Activated T-cell treated with anti-CD3 and anti-CD28 coated beads for 1 hour (primary cell): ENCODE measurements at places on chromosomes 11 and 22.

- no peak for DNase-seq
These were observed 71.5 kb upstream of the USP47 start for GRCh38 chr11:11770296-11770695.

- DNase-seq, result no peak
These were observed 41.2 kb downstream of the RRAS2 start for GRCh38 chr11:14317659-14318325.

DNA sequence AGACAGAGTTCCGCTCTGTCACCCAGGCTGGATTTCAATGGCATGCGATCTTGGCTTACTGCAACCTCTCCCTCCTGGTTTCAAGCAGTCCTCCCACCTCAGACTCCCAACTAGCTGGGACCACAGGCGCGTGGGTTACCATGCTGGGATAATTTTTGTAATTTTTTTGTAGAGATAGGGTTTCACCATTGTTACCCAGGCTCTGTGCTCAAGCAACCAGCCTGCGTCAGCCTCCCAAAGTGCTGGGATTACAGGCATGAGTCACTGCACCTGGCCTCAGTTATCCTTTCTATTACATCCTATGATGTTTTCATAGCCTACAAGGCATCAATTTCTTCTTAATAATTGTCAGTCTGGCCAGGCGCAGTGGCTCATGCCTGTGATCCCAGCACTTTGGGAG lies 36.5 kb downstream of the LRRC74B start:
- no peak for DNase-seq

DNA sequence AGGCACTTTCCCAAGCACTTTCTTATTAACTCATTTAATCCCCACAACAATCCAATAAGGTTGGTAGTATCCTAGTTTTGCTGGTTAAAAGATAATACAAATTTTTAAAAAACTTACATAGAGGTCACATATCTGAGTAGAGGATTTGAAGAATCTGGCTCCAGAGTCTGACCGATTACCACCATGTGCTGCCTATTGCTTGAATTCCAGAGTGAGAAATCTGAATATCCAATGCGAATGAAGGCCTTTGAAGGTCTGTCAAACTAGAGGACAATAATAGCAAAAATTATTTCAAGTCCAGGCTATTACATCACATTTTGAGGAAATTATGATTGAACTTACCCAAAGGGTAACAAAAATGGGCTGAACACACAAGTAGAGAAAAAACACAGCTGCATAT lies 77.8 kb upstream of the BIRC3 start:
- no peak for DNase-seq

DNA sequence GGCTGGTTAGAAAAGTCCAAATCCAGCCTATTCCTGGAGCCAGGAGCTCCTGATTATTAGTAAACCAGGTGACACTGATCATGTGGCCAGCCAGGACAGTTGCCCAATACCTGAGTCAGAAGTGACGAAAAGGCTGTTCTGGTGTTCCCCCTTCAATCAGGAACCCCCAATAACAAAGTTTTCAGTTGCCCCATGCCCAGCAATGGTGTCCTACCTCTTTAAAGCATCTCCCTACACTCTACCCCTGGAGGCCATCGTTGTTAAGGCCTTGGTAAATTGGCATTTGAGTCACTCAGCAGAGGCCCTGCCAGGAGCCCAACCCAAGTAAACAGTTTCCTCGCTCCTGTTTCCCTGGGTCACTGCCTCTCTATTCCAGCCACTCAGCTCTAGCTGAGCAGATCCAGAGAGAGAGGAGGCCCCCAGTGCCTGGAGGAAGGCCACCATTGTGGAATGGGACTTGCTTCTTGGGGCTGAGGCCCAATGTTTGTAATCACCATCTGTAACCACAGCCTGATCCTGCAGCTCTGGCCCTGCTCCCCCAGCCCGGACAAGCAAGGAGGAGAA lies 25.0 kb downstream of the ARHGAP1 start:
- DNase-seq, result no peak

DNA sequence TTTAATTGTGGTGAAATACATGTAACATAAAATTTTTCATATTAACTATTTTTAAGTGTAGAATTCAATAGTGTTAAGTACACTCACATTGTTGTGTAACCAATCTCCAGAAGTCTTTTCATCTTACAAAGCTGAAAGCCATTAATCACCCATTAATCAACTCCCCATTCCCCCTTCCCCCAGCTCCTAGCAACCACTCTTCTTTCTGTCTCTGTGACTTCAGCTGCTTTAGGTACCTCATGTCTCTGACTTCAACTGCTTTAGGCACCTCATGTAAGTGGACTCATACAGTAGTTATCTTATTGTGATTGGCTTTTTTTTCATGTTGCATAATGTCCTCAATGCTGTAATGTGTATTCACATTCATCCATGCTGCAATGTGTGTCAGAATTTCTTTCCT lies 150.8 kb upstream of the NTM start:
- no peak for DNase-seq

DNA sequence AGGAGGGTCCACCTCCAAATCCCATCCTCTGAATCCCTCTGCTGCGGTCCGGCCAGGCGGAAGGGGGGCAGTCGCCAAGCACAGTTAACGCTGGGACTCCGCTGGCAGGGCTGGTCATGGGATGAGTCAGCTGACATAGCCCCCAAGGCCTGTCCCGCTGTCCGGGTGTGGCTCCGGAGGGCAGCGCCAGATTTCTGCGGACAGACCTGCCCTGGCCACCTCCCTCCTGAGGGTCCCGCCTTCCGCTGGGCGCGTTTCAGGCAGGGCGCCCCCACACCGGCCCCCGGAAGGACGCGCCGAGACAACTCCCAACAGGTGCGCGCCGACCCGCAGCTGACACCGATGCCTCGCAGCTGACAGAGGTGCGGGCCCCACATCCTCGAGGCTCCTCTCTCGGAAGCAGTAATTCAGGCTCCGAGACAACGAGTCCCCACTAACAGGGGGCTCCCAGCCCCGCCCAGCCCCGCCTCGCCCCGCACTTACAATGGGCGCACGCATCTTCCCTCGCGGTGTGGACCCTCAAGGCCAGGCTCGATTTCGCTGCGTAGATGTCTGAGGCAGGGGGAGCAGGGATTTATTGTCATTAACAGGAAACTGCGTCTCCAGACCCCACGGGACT lies 607 bp downstream of the PLAAT3 start:
- DNase-seq, result peak; percentile 22

- DNase-seq, result no peak
These were observed 38.0 kb downstream of the MRGPRD start for GRCh38 chr11:68942751-68943271.

DNA sequence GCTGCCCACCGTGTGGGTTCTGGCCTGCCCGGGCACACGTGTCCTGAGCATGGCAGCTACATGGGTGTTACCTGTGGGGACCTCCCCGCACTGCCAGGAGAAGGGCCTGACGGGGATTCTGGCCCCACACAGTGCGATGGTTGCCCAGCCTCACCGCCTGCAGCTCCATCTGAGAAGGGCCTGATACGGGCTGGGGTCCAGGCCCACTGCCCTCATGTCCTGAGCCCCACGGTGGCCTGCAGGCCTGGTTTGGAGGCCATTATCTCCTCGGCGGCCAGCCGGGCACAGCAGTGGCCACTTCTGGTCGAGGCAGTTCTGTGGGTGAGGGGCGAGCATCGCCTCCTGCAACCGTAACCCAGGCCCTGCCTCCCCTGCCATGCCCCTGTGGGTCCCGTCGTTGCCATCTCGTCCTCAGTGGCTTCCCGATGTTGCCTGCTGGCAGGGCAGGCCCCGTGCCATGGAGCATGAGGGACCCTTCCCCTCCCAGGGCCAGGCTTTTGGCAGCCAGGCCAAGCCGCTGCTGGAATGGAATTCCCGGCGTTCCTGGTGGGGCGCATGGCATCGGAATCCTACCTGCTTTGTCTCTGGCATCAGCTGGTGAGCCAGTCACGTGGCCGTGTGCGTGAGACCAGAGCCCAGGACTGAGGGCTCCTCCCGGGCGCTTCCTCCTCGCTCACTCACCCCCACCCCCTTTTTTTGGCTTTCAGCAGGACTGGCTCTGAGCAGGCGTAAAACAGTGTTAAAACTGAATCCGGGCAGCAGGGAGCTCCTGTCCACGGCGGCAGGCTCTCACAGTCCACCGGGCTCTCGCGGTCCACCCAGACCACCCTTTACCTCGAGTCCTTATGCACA lies 71.9 kb upstream of the PPARA start:
- no peak for DNase-seq

GRCh38 chr22:42177891-42178336 lies 47.3 kb upstream of the CYP2D6 start:
- no peak for DNase-seq

GRCh38 chr11:76752321-76753143 lies 30.6 kb upstream of the TSKU start:
- DNase-seq, result no peak

DNA sequence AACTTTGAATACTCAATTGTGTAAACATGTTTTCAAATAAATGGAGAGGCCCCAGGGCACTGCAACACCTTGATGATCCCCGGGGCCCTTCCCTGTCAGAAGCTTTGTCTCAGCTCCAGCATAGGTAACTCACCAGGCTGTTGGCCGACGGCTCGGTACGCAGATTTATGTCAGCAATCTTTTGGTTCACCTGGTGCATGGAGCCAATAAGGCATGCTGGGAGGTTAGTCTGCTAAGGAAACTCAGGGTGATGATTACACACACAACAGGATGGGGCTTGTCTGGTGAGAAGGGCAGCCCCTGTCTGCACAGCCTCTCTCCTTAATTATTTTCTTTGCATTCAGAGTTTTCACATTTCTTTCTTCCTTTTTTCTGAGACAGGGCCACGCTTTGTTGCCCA lies 10.8 kb downstream of the FAM227A start:
- no peak for DNase-seq

DNA sequence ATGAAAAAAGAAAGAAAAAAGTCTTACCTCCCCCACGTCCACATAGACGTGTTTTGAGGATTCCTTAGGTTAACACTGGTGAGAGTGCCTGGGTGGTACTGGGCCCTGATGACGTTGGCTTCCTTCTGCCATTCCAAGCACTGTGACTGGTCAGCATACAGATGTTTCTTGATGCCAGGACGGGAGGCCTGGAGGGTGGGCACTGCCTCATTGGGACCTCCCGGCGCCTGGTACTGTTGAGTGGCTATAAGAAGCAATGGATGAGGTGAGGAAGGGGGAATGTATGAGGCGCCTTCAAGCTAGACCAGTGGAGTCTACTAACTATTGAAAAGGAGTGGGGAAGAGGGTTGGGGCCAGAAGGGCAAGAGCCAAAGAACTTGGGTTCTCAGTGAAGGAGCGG lies 45.3 kb downstream of the MICAL2 start:
- no peak for DNase-seq

- DNase-seq, result peak; percentile 74
These were observed 26.2 kb upstream of the TPBGL start for GRCh38 chr11:75214411-75214821.

GRCh38 chr22:40156001-40156516 lies 21.7 kb upstream of the TNRC6B start:
- no peak for DNase-seq

DNA sequence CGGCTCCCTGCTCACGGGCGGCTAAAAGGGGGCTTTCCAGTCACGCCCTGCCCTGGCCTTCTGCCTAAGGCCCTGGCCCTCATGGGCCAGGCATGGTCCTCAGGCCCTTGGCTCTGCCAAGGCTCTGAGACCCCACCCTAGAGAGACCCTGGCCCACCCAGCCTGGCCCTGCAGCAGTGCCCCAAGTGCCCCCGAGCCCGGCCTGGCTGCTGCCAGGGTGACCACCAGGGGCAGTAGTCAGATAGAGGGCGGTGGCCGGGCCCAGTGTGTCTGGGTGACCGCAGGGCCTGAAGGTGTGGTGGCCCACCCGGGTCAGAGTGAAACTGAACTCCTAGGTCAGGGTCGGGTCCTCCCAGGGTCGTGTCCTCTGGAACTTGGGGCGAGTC lies 29.4 kb upstream of the CCDC188 start:
- no peak for DNase-seq

GRCh38 chr11:130180491-130180890 lies 20.9 kb downstream of the ST14 start:
- DNase-seq, result no peak

DNA sequence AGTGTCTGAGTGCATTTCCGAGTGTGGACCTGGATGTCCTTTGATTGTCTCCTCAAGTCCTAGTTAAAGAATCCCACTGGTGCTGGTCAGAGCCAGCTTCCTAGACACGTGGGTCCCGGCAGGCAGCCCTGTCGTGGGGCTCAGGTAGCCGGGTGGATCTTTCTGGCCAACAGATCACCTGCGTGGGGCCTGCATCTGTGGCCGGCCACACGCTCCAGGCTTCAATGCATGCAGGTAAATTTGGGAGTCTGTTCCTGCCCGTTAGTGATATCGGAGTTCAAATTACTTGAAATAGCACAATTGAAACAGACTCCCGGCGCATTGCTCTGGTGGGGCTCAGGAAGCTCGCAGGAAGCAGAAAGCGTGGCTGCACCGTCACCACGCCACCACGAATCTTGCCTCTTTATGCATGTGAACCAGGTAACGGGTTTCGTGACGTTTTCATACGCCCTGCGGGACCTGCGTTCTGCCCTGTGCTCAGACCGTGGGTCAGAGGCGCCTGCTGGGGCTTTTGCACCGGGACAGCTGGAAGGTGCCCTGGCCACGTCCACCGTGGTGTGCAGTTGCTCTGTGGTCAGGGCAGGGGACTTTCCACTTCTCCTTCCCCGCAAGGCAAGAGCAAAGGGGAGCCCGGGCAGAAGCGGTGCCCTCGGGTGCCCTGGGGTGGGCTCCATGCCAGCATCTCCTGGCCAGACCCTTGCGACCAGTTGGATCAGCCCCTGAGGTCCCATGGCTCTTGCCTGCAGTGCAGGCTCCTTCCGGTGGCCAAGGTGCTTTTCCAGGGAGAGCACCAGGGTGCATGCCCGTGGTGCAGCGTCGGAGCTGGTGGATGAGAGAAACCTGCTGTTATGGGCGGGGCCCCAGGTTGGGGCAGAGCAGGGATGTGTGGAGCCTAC lies 803.5 kb downstream of the BRD1 start:
- no peak for DNase-seq

GRCh38 chr11:82539669-82540068 lies 194.0 kb downstream of the FAM181B start:
- no peak for DNase-seq

GRCh38 chr11:73542175-73542574 lies 55.7 kb downstream of the FAM168A start:
- DNase-seq, result no peak

DNA sequence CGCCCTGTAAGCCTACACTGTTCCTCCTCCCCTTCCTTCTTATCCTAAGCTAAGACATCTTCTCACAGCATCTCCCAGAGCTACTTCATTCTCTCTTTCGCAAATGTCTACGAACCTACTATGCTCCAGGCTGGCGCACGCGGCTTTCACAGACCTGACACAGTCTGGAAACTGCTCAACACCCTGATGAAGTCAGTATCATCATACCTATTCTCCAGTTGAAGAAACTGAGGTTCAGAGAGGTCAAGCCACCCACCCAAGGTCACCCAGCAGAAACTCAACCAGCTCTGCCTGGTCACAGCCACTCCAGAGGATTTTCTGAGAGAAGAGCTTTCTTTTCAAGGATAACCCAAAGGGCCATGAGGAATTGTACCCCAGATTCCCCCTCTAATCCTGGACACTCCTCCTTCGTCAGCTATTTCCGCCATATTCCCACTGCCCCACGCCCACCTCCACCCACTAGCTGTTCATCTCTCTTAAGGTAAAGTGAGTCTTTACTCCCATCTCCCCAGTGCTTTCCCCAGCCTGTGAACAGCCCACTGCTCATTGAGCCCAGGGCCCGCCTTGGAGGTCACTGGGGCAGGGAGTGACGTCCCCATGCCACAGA lies 1.8 kb downstream of the KCNJ4 start:
- DNase-seq, result no peak
